ENCODE measurements at places on chromosomes 11 and 22. TPM values are rescaled to one million over a fixed set of nuclear protein-coding genes. Genes with fewer than 3 reads are reported as not detected.
A peak's percentile ranks its signal among the peaks of the same experiment; 100 is the strongest.

GRCh38 chr11:30559004-30559403, 27.1 kb downstream of the MPPED2 start:
- no peak for DNase-seq

- DNase-seq = no peak
Observed at GRCh38 chr11:34748036-34748435, 127.1 kb downstream of the EHF start.

- no peak for DNase-seq
Observed at GRCh38 chr11:26557666-26558065, 14.4 kb downstream of the MUC15 start.

DNA sequence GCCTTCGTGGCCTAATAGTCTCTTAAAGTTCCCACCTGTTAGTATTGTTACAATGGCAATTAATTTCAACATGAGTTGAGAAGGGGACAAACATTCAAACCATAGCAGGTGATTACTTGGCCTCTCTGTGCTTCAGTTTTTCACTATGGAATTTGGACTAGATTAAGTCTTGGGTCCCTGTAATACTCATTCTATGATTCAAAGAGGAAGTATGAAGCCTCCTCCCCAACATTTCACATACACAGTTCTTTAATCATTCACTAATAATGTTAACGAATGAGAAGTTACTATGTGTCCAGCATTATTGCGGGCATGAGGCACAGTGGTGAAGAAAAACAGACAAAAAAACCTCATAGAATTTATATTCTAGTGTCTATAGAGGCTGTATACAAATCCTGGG, 19.9 kb upstream of the USP47 start:
- no peak for DNase-seq

DNA sequence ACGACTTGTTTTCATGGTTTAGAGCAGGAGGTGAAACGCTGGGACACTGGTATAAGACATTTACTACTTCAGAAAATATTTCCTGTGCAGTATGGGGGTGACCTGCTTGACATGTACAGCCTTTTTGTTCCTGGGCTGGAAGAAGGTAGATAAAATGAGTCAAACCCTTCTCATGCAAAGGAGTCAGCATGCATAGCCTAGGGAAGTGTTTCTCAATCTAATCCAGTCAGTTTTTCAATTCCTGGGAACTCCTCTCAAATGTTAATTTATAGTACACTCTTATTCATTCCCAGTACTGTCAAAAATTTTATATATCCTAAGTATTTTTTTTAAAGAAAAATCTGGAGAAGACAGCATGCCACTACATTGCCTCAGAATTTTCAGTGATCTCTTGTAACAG, 154.7 kb upstream of the GUCY1A2 start:
- no peak for DNase-seq

- DNase-seq = no peak
Observed at GRCh38 chr11:5369789-5370188, 13.8 kb upstream of the OR51M1 start.

Gene TRPC6
- total RNA-seq = 23.7 TPM

Gene ADAMTS8
- total RNA-seq = 0.58 TPM

GRCh38 chr11:69888483-69889181, 69.4 kb upstream of the FGF3 start:
- peak; percentile 77 for DNase-seq

Gene KRTAP5-9
- total RNA-seq = not detected

DNA sequence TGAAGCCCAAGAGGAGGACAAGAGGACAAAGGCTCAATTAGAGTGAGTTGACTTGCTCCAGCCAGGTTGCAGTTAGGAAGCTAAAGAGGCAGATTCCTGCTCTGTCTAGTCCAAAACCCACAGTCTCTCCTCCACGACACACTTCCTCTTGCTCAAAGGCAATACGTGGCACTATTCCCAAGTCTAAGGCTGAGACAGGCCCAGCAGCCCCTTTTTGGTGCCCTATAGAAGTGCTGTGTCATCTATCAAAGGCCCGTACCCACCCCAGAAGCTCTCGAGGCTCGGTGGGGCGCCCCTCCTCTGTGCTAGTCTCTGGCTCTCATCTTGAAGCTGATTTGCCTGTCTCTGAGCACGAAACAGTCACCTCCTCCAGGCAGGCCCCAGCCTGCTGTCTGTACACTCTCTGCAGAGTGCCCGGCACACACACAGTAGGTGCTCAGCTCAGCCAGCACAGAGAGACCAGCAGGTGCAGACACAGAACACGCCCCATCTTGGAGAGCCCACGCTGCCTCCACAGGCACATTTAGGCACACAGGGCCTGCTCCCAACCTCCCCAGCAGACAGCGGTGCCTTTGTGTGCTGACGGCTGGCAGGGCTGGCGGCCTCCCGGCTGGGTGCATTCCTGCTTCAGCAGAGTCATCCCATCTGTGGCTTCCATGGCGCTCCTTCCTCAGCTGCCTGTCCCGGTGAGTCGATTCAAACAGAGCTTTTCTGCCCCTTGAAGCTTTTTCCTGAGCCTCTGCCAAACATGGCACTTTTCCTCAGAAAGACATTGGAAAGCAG, 52.8 kb downstream of the MYH9 start:
- DNase-seq = no peak

- DNase-seq = peak; percentile 58
Observed at GRCh38 chr11:8338138-8338537, 74.5 kb upstream of the LMO1 start.

GRCh38 chr11:34476849-34477248, 36.7 kb downstream of the ELF5 start:
- DNase-seq = no peak

DNA sequence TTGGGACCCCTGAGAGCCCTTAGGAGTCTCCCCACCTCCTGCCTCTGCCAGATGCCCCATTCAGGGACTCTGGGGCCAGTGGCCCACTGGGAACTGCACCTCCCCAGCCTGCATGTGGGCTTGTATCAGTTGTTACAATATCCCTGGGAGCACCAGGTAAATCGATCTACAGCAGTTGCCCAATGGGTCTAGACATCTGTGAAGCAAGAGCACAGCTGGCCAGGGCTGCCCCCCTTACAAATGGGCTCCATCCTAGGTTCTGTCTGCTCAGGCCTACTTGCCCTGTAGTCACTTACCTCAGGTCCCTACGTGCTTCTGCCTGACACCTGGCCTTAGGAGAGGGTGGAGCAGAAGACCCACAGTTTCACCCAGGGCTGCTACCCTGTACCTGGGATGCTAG, 62.7 kb downstream of the HIRA start:
- DNase-seq = no peak

Gene MIOX
- not detected for total RNA-seq

Gene OR5T3
- total RNA-seq = not detected

Gene PDE3B
- 19.3 TPM for total RNA-seq

Gene CCDC87
- total RNA-seq = not detected

- no peak for DNase-seq
Observed at GRCh38 chr11:69501891-69502860, 20.7 kb downstream of the LINC01488 start.

Gene HBB
- total RNA-seq = 2.9 TPM

Gene SCGB1D2
- total RNA-seq = not detected

DNA sequence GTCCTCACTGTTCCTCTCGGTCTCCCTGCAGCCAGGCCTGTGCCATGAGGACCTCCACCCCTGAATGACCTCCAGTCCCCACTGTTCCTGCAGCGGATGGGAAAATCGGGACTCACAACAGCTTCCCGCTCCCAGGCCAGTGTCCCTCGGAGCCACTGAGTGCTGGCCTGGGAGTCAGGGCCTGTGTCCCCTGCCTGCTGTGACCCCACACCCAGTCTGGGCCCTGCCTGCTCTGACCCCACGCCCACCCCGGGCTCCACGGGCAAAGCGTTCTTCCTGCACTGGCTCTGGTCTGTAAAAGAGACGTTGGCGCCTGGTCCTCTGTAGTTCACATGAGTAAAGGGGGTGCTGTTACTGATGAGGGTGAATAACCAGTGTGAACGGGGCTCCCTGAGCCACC, 73.0 kb upstream of the SHISAL1 start:
- no peak for DNase-seq

DNA sequence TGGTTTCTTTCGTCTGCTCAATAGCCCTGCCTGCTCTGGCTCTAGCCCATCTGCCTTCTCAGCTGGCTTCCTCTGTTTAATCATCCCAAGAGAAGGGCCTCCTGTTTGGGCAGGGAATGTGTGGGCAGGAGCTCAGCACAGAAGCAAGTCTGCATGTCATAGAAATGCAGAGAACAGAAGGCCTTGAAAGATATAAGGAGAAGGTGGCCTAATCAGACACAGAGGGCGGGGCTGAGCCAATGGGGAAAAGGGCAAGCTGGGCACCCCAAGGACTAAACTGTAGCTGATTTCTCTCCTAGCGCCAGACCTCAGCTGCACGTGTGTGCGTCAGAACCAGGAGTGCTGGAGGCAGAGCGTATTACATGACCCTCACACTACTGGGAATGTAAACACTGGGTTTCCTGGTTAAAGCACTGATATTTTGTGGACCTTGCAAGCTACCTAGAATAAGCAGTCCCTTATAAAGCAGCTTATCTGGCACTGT, 7.6 kb upstream of the CCKBR start:
- peak; percentile 95 for DNase-seq

DNA sequence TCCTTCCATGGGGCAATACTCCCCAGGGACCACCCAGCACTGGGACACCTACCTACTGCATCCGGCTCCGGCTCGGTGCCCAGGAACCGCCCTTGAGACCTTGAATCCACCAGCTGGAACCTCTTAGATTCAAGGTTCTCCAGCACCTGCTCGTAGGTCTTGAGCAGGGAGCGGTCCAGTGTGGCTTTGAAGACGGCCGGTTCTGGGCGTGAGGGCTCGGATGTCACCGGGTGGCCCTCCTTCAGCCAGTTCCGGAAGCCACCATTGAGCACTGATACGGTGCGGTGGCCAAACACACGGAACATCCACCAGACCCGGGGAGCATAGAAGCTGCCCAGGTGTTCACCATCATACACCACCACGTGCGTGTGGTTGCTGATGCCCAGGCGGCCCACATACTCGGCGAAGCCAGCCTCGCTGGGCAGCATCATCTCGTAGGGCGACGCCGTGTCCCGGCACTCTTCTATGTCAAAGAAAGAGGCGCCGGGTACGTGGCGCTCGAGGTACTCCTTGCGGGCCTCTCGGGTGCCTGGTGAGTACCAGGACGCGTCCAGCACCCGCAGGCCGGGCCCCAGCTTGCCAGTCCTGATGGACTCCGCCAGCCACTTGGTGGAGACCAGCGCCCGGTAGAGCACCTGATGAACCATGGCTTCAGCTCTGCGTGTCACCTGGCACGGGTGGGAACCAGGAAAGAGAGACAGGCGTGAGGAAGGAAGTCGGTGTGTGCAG, 997 bp downstream of the TST start:
- DNase-seq = no peak

- no peak for DNase-seq
Observed at GRCh38 chr11:47887910-47888569, 39.9 kb upstream of the NUP160 start.

DNA sequence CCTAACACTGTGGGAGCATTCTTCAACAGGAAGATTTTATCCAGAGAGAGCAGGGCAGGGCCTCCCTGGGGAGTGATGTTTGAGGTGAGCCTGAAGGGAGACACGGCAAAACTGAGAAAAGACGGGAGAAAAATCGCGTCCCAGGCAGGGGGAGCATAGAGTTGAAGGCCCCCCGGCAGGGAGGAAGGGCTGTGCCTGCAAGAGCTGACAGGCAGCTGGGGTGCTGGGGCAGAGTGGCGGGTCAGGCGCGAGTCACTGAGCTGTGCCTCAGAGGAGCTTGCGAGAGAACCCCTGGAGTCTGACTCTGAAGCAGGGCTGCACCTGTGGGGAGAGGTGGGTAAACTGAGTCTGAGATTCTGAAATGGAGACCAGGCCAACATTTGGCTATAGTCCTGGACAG, 14.8 kb downstream of the PKNOX2 start:
- DNase-seq = no peak

Gene IL10RA
- 10.6 TPM for total RNA-seq

DNA sequence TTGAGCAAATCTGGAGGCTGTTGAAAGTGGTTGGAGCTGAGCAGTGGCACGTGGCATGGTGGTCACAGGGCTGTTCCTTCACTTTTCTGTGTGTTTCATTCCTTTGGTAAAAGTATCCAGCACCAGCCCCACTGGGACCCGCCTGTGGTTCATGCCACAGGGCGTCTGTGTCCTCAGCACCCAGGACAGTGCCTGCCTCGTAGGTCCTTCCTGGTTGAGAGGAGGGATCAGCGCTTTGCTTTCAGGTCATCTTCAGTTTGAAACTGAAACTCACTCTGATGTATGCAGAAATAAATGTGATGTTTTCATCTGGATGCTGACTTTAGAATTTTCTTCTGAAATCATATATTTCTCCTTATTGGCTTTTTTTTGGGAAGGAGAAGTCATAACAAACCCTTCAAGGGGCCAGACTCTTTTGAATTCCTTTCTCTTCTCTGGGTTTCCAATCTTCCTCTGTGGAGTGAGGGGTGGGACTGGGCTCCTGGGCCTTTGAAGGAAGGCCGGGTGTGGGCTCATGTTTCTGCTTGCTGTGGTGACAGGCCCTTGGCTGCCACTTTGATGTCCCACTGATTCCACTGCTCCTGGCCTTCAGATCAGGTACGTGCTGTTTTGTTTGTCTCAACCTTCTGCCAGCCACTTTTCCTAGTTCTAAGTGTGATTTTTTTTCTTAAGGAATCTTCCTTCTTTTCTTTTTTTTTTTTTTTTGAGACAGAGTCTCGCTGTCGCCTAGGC, 26.2 kb downstream of the TBC1D22A start:
- DNase-seq = no peak

Gene RGL4
- total RNA-seq = 2.9 TPM

All from stomach (tissue), 19 donors.